NCI-H510A treated with DMSO at 0.1 percent for 48 hours (cell line): ENCODE measurements at places on chromosomes 2 and 18.

- DNase-seq, result peak; percentile 60
Measured at GRCh38 chr2:57720728-57721627, 325.6 kb upstream of the VRK2 start.

DNA sequence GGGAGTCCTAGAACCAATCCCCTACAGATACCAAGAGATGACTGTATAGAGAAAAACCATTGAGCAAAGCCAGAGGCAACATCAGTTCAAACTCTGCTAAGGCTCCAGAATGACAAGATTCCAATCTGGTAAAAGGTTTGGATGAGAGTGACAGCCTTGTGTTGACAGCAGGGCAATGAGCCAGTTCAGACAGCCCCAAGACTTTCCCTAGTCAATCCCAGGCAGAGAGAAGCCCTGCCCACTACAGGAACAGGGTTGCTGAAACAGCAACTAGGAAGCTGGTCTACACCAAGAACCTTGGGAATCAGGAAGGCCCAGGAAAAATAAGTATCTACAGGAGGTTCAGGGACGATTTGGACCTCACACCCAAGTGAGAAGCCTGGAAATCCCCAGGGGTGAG, 3.3 kb downstream of the PSTPIP2 start:
- no peak for DNase-seq

- no peak for DNase-seq
Measured at GRCh38 chr18:3410273-3410672, 39.7 kb upstream of the TGIF1 start.

DNA sequence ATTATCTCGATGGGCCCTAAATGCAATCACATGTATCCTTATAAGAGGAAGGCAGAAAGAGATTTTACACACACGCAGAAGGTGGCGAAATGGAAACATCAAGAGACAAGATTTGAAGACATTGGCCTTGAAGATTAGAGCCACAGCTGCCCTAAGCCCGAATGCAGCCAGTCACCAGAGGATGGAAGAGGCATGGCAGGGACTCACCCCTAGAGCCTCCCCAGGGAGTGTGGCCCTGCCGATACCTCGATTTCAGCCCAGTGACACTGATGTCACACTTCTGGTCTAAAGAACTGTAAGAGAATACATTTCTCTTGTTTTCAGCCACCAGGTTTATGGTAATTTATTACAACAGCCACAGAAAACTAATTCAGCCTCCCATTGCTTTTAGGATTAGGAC, 17.4 kb downstream of the TTC39C start:
- no peak for DNase-seq

GRCh38 chr2:64019083-64019974, at the start of gene VPS54:
VPS54 (minus strand) TSS chr2:64019428; CDS start chr2:63983999, 35,429 bp downstream.
- peak; percentile 55 for DNase-seq

DNA sequence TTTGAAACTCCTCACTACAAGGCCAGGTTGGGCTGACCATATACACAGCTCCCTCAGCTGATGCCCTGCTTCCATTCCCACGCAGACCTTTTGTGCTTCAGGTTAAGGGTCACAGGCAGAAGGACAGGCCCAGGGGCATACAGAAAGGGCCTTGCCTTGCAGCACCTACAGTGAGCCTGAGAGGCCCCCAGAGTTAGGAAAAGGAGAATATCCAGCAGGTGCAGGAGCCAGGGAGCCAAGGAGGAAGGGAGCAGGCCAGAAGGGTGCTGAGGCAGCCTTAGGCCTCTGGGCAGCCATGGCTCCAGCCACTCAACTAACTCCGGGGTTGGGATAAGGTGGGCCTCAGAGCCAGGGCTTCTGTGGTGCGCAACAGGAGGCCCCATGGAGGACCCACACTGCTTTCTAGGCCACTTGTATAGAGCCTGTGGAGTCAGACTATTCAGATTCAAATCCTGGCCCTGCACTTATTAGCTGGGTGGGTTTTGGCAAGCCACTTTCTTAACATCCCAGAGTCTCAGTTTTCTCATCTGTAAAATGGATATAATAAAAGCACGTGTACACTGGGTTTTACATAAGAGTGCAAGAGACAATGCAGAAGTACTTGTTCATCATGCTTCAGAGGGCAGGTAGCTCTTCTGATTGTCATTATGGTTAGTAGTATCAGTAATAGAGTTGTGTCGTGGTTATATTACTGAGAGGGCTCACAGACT, 214.6 kb upstream of the HAAO start:
- DNase-seq, result no peak

- no peak for DNase-seq
Measured at GRCh38 chr2:56335101-56335500, 151.3 kb downstream of the CCDC85A start.

GRCh38 chr2:101704046-101704466, 6.5 kb downstream of the MAP4K4 start:
- DNase-seq, result no peak

DNA sequence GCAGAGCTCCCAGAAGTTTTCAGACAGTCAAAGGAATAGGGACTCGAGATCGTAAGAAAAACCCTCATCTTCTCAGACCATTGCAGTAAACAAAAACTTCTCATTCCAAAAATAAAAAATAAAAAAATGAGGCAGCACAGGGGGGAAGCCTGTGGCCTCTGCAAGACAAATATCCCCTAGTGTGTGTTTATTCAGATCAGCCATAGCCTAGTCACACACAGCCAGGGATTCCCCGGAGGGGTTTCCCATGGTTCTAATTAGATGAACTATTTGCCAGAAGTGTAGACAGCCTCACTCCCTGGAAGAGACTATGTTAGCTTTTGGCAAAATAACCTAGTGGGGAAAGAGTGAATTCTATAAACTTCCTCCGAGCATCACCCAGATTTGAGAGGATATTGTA, 122.9 kb upstream of the KLF7 start:
- no peak for DNase-seq

DNA sequence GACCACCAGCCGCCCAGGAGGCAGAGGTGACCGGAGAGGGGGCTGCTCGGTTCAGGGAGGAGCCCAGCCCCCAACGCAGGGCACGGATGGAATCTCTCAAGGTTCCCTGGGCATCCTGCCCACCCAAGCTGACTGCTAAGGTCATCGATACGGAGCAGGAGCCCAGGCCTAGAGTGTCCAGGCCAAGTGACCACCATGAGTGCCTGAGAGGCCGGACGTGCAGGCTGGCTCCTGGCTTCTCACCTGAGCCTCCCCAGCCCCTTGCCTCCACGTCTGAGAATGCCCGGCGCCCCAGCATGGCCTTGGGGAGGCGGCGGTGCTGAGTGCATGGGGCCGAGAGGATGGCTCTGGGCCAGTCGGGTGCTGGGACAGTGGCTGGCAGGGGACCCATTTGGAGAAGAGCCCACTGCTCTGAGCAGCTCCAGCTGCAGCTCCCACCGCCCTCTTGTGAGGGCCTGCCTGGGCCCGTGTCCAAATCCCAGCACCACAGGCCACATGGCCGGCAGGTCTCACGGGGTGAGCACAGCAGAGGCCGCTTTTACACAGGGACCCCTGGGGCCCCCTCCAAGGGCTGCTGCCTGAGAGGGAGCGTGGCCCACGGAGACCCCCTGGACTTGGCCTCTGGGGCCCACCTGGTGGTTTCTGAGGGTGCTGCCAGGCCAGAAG, 102.8 kb upstream of the CTDP1 start:
- DNase-seq, result no peak

DNA sequence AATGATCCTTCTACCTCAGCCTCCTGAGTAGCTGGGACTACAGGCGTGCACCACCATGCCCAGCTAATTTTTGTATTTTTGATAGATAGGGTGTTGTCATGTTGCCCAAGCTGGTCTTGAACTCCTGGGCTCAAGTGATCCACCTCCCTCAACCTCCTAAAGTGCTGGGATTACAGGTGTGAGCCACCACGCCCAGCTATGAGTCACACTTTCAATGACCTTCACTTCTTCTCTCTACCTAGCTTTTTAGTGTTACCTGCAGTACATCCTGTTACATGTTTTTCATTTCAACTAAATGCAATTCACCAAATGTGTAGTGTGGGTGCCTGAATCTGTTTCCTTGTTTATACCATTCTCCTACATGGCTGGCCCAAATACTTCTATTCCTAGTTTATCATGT, 64.0 kb downstream of the SLC39A10 start:
- DNase-seq, result no peak

- no peak for DNase-seq
Measured at GRCh38 chr2:78061732-78062131, 539.6 kb upstream of the LRRTM4 start.

DNA sequence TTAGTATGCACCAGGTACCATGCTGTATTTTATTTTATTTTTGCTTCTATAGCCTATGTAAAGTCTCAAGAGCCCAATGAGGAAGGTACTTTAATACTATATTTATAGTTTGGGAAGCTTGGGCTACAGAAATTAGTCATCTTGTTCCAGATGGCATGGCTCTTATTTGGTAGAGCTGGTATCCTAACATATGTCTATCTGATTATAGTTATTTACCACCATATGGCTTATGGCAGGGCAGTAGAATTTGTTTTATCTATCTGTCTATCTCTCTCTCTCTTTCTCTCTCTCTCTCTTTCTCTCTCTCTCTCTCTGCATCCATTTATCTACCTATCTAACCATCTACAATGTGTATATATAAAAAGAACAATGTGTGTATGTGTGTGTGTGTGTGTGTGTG, 1293.7 kb upstream of the SLC39A10 start:
- DNase-seq, result no peak

- no peak for DNase-seq
Measured at GRCh38 chr18:68520406-68521075, 194.4 kb downstream of the TMX3 start.

DNA sequence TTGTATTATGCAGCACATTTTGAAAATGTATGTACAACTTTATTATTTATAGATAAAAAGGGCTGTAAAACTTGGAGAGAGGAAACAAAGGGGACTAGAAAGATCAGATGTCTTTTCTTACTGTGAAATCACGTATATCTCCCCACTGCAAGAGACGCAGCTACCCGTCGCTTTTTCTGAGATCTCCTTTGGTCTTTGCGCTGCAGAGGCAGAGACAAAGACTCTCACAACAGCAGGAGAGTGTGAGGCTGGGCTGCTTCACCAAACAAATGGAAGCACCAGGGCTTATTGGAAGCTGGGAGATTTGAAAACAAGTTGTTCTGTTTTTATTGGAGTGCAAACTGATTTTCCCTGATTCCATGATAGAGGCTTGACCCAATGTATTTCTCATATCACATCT, 129.0 kb upstream of the PARD3B start:
- no peak for DNase-seq

GRCh38 chr2:105397953-105398335, 907 bp downstream of the FHL2 start:
- peak; percentile 6 for DNase-seq

DNA sequence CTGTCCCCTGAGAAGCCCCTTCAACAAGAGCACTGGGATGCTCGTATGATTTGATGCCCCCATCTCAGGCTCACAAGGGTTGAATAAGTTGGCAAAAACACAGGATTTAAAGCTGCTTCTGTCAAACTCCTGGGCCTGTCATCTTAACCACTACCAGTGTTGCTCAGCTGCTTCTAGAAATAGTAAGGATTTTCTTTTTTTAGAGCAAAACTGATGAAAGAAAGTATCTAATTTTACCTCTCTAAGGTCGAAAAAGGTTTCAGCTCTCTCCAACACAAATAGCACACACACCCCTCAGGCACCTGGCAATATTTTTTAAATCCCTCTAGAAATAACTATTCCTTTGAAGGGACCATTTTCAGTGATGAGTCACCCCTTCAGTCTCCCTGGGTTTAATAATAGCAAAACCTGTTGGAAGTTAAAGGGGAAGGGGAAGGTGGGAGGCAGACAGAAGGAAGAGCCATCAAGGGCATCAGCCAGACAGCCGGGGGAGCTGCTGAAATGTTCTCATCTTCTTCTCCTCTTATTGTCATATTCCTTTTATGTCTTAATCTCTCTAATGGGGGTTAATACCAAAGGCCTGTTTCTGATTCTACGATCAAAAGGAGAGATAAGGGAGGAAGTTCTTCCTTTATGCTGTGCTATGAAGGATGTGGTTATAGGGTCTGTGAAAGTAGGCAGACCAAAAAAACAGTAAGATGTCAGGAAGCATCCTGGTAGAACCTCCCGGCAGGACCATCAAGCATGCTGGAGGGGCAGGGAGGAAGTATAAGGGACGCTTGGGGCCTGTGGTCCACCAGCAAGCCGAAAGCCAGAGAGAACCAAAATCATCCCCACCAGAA, 31.9 kb upstream of the SLC35G4 start:
- DNase-seq, result no peak

DNA sequence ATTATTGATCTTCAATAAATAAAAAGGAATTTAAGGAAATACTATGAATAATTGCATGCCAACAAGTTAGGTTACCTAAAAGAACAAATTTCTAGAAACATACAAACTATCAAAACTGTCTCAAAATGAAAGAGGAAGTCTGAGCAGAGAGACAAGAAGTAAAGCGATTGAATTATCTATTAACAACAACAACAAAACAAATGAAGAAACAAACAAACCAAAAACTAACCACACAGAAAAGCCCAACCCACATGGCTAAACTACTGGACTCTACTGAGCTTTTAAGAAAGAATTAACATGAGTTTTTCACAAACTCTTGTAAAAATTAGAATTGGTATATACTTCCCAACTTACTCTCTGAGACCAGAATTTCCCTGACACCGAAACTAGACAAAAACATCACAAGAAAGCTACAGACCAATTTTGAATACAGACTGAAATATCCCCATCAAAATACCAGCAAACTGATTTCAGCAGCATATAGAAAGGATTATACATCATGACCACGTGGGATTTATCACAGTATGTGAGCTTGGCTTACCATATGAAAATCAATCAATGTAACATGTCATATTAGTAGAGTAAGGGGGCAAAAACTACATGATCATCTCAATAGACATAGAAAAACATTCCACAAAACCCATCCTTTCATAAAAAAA, 16.6 kb upstream of the GALNT1 start:
- no peak for DNase-seq
